NCI-H1436 (cell line): ENCODE measurements at places on chromosomes 3 and 15.

- DNase-seq: no peak
Observed at GRCh38 chr15:26069231-26069641, 206.1 kb upstream of the ATP10A start.

DNA sequence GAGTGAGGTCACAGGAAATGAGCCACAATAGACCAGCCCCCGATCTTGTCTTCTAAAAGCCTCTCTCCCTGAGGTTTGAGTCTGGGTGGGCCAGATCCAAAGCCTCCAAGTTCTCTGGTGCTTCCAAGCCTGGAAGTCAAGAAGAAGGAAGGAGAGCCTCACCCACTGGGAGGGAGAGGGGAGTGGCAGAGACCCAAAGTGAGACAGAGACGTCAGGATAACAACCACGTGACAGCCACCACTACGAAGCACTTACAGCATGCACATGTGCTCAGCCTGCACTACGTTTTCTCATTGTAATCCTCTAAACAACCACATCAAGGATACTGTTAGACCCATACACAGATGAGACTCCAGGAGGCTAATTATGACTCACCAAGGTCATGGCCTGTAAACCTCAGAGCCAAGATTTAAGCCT lies 197.3 kb upstream of the LINGO1 start:
- no peak for DNase-seq

DNA sequence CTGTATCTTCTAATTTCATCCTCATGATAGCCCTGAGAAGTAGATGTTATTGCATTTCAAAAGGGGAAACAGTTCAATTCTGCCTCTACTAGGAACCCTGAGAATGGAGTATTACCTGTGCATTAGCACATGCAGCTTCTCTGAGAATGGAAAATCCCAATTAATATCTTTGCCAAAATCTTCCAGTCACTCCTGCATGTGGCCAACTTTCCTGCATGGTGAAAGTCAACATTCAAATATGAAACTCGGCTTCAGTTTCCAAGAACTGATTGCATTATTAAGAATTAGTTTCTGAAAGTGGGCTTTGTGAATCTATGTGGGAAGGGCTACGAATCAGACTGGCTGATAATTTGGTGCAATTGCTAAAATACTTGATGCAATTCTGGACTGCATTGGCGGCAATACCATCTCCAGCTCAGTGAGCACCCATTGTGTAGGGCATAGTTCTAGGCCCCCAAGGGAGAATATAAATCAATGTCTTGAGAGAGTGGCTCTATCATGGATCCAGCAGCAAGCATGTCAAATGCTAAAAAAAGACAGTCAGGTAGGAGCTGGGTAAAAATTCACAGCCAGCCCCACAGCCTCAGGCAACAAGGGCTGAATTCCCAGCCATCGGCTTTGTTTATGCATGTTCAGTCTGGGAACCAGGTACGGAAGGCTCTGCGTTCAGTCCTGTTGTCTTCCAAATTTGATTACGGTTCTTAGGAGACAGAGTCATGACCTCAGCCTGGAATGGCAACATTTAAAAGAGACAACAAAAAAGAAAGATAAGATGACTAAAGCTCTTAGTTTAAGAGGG lies 18.8 kb upstream of the BCL6 start:
- DNase-seq: peak; percentile 47

DNA sequence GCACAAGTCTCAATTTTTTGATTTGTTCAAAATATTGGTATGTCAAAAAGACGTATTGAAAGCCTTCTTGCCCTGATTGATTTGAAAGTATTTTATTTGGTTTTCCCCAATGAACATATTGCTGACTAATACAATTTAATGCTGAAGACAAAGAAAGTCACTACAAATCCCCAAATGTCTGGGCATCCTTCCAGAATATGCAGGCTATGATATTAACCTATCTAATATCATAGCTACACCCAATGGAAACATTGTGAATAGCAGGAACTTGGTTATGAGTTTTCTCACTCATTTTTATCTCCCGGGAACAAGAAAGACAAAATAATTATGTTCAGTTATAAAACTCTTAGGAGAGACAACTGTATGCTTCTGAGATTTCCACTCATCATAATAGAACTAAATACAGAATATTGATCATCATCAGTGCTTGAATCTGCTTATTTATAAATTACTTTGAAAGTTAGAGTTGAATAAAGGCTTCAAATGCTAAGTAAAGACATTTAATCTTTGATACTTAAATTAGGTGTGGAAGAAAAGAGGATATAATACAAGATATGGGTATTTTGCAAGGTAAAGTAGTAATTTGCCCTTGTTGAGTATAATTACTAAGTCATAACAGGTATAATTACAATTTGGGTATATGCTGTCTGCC lies 483.9 kb downstream of the RBMS3 start:
- DNase-seq: peak; percentile 15

DNA sequence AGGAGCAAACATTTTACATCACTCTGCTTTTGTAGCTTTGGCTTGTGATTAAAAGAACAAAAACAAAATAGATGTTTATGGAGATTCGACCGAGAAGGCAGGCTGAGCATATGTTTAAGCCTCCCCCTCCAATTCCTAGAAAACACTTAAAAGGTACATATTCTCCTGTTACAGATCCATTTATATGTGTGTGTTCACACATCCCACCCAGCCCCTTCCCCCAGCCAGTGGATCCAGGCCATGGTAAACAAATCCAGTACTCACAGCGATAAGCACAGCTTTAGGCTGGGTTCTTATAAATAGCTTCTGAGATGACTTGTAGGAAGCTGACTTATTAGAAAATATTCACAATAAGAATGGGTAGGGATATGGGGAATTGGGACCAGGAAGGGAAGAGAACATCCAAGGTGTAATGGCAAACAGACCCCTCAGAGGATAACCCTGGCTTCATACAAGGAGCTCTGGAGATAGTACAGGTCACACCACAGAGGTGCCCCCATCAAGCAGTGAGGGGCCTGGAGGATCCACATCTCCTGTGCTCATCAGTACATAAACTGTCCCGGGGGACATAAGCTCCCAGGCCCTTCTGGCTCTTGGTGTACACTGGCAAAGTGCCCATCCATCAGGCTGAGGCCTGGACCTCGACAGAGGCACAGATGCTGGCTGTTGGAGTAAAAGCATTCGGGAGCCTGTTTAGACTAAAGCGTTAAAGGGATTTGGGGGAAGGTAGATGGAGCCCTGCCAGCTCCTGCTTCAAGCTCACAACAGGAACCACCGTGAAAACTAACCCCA lies 70.0 kb upstream of the UBE2E1 start:
- DNase-seq: peak; percentile 8

GRCh38 chr3:15332405-15333098 lies at the start of gene SH3BP5:
SH3BP5 (minus strand) TSS chr3:15332586; CDS start chr3:15332408, 178 bp downstream.
- DNase-seq: peak; percentile 11

GRCh38 chr3:75176937-75177336 lies 487.2 kb upstream of the FRG2C start:
- no peak for DNase-seq

DNA sequence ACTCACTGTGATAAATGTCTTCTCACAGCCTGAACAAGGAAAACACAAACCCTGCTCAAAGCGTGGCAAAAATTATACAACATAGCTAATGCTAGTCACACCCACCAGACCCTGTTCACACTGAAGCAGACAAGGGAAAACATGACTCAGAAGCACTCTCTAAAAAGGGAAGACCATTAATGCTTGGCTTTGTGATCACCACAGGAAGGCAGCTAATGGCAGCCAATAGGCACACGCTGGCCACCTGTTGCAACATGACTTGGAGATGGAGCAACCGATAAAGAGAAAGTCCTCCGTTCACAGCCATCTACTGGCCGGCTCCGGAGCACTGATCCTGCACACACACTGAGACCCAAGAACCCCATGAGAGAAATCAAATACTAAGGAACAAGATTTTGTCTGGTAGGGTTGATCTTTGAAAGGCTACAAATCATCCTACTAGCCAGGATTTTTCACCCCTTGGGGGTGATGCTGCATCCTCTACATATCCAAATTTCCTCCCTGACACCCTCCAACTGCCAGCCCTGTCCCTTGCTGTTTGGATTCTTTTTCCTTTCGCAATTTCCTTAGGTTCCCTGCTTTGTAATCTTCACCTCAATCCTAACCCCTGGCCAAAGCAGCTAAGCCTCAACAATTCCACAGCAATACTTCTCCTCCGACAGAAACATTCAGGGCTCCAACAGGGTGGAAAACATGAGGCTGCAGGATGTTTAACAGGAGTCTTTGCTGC lies 3.2 kb downstream of the ZXDC start:
- peak; percentile 41 for DNase-seq

- DNase-seq: peak; percentile 42
Observed at GRCh38 chr3:184748219-184749135, 36.6 kb upstream of the MAGEF1 start.

- DNase-seq: no peak
Observed at GRCh38 chr3:72692990-72693389, 155.3 kb downstream of the SHQ1 start.

DNA sequence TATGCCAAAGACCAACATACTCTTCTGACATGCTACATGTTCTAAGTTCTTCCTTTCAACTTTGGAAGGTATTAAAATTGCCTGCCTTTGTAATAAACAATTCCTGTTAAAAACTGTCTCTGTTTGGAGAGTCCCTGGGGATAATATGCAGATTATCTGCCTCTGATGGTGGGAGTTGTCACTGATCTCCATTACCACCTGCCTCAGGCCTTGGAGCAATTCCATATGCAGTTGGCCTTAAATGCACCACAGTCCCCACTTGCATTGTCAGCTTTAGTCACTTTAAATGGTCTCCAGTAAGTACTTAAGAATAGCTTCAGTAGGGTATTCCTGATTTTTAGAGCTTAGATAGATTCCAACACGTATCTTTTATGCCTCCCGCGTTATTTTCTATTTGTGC lies 121.1 kb upstream of the GOLIM4 start:
- DNase-seq: no peak

- no peak for DNase-seq
Observed at GRCh38 chr3:46830801-46831200, 32.4 kb downstream of the MYL3 start.

GRCh38 chr3:159829539-159830227 lies 159.0 kb upstream of the IL12A start:
- peak; percentile 14 for DNase-seq

- no peak for DNase-seq
Observed at GRCh38 chr3:101340591-101340990, 20.2 kb upstream of the IMPG2 start.

- no peak for DNase-seq
Observed at GRCh38 chr3:141740349-141740748, 2.3 kb downstream of the RNF7 start.

GRCh38 chr3:15952543-15953175 lies 154.9 kb upstream of the ANKRD28 start:
- no peak for DNase-seq

DNA sequence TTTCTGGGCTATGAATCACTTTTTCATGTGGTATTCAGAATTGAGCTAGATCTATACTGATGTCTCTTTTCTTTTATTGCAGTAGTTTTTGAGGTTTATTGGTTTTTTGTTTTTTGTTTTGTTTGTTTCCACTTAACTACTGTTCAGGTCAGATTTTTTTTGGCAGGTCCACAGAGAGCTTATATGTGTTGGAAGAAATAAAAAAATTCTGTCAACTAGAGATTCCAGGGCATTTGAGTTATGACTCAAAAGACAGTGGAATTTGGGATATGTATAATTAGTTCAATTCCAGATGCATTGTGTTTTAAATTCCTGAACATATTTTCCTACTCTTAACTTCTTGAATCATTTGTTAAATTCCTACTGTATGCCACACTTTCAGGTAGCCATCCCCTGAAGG lies 727.2 kb downstream of the SI start:
- no peak for DNase-seq

DNA sequence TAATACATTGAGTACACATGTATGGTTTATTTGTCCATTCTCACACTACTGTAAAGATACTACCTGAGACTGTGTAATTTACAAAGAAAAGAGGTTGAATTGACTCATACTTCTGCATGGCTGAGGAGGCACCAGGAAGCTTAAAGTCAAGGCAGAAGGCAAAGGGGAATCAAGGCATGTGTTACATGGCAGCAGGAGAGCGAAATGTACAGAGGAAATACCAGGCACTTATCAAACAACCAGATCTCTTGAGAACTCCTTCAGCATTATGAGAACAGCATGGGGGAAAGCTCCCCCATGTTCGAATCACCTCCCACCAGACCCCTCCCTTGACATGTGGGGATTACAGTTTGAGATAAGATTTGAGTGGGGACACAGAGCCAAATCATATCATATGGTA lies 666.3 kb downstream of the ZBBX start:
- DNase-seq: no peak

DNA sequence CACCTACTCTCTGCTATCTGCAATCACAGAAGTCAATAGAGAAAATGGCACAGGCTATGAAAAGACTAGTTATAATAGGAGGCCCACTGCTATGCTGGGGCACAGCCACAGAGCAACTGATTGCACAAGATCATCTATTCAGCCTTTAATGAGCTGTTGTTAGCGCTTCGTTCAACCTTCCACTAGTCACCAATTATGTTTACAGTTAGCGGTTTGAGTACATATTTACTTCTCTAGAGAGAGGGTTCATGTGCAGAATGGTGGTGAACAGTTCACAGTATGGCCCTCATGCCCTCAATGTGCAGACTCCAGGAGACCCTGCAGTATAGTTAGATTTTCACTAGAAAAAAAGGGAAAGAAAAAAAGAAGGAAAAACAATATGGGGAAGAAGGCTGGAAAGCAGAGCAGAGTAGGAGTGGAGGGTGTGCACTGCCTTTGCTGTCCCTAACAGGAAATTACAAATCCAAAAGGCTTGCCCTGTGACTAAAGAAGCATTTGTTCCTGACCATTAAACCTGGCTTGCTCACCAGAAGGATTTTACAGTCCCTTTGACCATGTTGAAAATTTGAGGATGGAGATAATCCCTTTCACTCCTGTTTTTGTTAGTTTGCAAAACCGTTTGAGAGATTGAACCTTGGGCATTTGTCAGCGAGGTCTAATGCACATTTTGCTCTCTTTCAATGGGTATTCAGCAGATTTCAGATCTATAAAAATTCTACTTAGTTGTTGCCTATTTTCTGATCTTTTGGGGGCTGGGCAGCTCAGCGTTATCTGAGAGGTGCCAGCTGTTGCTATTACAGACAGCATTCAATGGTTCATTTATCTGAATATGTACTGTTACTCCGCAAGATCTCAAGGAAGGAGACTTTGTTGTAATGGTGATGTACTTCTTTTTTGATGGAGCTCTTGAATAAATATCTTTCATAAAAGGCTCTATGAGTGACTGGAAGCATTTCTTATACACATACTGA lies 296.1 kb downstream of the LSAMP start:
- peak; percentile 69 for DNase-seq

DNA sequence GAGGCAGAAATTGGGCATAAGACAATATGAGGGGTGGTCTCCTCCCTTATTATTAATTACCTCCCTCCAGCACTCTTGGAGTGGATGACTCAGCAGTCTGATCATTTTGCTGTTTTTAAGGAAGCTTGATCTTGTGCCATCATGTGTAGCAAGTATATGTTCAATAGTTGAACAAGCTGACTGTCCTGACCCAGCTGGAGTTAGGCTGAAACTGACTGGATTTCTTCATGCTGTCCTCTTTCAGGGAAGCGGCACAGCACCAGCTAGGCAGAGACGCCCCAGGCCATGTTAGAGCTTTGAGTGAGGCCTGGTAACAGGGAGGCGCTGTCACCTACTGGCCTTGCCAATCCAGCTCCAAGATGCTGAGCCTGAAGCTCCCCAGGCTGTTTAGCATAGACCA lies 54.4 kb upstream of the KIF23 start:
- no peak for DNase-seq
